ENCODE measurements at places on chromosomes 4 and X.

DNA sequence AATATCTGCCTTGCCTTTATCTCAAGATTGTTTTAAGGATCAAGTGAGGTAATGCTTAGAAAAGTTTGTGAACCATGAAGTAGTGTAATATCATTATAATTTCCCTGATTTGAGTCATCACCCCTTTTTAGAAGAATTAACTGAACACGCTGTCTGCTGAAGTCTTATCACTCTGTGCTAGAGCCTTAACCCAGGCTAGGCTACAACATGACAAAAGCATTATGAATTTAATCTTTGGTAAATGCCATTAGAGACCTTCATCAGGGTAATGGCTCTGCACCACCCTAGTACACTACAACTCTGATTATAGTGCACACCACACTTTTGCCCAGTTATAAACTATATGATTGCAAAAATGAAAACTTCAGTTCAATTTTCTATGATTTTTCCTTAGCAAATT is 118.3 kb downstream of the ADGRL3 start:
- no peak for DNase-seq

GRCh38 chrX:153948847-153949805 is 4.7 kb upstream of the RENBP start:
- DNase-seq: no peak

DNA sequence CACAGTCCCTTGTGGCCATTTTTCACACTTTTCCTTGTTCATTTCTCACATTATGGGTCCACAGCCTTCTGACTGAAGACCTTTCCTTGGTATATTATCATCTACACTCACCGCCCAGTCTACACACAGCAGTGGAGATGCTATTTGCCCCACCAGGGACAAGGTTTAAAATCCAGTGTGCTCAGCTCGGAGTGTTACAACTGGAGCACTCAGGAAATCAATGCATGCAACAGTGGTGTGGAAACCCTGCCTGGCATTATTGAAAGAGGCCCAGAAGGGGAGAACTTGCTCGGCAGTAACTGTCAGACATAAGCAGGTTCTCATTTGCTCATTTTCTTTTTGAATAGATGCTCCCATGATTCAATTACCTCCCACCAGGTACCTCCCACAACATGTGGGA is 340.9 kb downstream of the DHRSX start:
- no peak for DNase-seq

GRCh38 chrX:44330227-44330626 is 13.2 kb downstream of the EFHC2 start:
- no peak for DNase-seq

DNA sequence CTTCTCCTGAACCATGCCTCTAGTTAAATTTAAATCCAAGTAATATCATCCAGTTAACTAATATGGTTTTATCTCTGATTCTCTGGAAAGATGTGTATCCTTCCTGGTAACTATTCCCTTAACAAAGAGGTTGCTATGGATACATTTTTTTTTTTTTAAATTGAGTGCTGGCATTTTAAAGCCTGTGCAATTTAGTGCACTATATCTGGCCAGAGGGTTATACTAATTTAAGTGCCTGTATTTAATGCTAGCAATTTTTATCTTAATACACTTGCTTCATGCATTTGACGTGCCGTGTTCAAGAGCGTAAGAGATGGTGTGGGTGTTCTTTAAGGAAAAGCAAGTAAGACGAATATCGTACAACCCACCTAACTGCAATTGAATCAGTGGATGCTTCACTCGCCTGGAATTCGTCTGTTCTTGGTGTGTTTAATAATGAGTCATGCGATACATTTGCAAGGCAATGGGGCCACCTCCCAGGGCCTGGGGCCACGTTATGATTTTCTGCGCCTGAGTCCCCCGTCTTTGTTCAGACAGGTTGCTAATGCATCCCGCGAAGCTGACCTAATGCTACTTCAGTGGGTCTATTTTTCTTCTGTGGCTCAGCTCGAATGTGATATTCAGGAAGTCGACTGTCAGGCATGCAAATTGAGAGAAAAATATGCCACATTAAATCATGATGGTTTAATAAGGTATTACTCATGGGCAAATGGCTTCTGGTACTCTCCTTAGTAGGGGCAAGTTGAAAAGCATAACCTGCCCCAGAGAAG is 14.2 kb upstream of the MID1 start:
- no peak for DNase-seq

GRCh38 chr4:52825460-52826090 is 36.5 kb upstream of the RASL11B start:
- no peak for DNase-seq

- no peak for DNase-seq
These were observed at the start of gene NAP1L2 for GRCh38 chrX:73214426-73215094. Gene NAP1L2, minus strand, starts transcription at chrX:73214851. Its CDS starts 359 bp downstream, at chrX:73214492.

- DNase-seq: no peak
These were observed 13.8 kb downstream of the SH3BP2 start for GRCh38 chr4:2806390-2807355.

- DNase-seq: no peak
These were observed 89.0 kb upstream of the LIMCH1 start for GRCh38 chr4:41448934-41449333.

- DNase-seq: no peak
These were observed 12.9 kb downstream of the CD40LG start for GRCh38 chrX:136660896-136661295.

- no peak for DNase-seq
These were observed 20.1 kb upstream of the FGFR3 start for GRCh38 chr4:1772853-1773538.

- DNase-seq: no peak
These were observed 33.5 kb downstream of the TMEM164 start for GRCh38 chrX:110036162-110037033.

GRCh38 chrX:135984256-135984655 is 979 bp upstream of the SLC9A6 start:
- DNase-seq: no peak

DNA sequence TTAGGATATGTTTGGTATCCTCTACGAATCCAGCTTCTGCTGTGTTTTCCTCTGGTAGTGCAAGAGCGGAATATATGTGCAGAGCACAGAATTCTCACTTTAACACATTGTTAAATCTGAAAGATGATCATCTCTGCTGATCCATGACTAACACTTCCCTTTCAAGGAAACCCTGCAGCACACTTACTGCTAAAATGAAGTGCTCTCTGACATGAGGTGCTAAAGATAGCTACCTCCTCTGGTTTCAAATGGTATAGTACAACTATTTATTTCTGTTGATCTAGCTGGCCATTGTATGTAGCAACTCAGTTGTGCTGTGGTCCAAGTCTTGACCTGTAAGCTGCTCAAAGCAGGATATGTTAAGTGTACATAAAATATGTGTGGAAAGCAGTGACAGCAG is 162.4 kb upstream of the FMR1 start:
- no peak for DNase-seq

DNA sequence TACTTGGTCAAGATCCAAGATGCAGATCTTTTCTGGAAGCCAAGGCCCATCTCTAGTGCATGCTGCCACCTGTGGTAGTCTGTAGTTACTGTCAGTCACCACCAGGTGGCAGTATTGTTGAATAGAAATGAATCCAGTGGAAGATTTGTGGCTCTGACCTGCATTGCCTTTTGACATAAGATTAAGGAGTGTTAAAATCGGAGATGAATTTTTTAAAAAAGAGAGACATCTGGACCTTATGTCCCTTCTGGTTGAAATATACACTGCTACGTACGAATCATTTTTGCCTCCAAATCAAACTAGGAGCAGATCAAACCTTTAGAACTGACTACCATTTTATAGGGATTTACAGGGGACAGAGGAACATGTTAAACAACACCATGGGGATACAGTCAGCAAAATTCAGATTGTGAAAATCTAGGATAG is 46.9 kb upstream of the RHOH start:
- no peak for DNase-seq

DNA sequence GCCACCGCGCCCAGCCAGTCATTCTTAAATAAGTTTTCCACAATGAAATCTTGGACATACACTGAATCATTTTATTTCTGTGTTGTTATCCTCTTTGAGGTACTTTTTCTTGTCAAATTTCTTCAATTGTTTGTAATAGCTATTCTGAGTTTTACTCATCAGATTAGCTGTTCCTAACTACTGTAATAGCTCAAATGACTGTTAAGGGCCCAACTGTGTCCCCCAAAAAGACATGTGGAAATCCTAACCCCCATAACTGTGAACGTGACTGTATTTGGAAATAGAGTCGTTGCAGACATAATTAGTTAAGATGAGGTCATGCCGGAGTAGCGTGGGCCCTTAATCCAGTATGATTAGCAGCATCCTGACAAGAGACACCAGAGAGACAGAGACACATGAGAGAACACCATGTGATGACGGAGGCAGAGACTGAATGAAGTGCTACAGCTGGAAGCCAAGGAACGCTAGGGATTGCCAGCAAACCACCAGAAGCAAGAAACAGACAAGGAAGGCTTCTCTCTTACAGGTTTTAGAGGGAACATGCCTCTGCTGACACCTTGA is 22.9 kb downstream of the ACOT9 start:
- no peak for DNase-seq

- no peak for DNase-seq
These were observed 197.1 kb upstream of the GIMD1 start for GRCh38 chr4:106565727-106566126.

DNA sequence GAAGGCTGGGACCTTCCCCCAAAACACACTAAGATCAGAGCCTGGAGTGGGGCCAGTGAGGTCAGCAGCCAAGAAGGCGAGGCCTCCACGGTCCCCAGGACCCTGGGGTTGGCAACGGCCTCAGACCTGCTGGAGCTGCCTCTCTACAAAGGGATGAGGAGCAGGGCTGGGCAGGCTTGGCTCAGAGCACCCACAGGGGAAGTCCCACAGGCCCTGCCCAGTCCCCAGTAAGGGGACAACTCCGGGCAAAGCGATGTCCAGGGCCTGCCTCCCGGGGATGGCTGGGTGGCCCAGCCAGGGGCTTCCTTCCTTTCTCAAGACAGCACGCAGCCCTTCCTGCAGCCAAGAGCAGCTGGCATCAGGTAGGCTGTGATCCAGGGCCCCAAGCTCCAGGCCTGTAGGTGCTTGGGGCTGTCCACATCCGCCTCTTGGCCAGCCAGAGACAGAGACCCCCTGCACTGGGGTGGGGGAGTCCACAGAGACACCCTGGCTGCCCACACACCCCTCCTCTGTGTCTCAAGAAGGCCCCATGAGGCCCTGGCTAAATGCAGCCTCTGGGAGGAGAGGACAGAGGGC is 5.7 kb downstream of the MXD4 start:
- peak; percentile 3 for DNase-seq

- DNase-seq: no peak
These were observed 99.6 kb upstream of the STS start for GRCh38 chrX:7047951-7048350.

DNA sequence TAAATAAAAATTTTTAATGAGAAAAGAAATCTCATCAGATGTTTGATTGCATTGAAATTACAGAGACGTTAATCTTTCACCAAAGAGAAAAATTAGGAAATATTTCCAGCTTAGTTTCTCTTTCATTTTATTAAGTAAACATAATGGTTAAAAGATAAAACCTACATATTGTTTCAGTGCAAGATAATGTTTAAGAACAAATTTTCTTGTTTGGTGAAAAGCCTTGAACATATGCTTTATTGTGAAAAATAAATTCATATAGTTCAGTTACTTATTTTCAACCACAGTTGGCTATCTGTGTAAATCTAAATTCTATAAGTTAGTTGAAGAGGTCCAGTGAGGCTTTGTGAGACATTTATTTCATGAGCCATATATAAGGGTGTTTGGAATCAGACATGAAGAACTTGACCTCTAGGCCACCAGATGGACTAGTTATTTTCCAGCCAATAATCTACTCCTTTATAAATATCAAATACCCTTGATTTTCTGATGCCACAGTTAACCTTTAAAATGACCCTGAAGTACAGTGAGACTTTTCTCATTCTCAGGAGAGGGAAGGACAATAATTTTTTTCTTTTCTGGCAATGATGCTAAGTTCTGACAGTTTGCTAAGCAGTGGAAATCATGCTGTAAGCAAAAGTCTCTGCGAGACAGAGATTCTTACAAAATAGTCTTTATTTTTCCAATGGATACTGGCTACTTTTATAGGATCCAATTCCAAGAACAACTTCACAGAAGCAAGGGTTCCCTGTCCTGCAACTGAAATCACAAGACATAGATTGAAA is 2.5 kb downstream of the ARSJ start:
- DNase-seq: no peak

DNA sequence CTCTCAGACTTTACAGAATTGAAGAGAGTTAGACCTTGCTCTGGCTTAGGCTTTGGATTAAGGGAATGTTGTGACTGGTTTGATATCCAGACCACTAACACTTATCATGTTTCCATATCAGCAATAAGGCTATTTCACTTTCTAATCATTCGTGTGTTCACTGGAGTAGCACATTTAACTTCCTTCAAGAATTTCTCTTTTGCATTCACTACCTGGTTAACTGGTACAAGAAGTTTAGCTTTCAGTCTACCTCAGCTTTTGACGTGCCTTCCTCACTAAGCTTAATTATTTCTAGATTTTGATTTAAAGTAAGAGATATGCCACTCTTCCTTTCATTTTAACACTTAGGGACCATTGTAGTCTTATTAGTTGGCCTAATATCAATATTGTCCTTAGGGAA is 62.6 kb downstream of the CASP6 start:
- no peak for DNase-seq

GRCh38 chr4:187109636-187110035 is 386.0 kb upstream of the FAT1 start:
- no peak for DNase-seq

DNA sequence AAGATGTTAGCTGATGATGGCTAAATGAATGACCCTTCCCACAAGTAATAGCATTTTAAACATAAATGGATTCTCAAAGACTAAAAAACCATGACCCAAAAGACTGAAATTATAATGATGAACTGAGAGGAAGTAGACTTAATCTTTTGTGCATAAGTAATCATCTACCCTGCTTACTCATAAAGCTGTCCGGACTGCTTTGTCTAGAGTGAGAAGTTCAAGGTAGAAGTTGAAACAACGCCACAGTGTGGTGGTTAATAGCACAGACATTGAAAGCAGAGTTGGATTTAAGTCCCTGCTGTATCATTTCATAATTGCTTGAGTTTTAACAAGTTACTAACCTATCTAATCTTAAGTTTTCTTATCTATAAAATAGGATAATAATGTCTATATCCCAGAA is 346.6 kb downstream of the CENPC start:
- DNase-seq: no peak
